Stimulated activated CD8-positive, alpha-beta memory T cell treated with anti-CD3 and anti-CD28 coated beads, Interleukin-15, amount 100 ng/mL, for 1 hour (primary cell): ENCODE measurements at places on chromosomes 5 and 9.

GRCh38 chr9:37348917-37349316 lies 73.6 kb upstream of the GRHPR start:
- DNase-seq: no peak

DNA sequence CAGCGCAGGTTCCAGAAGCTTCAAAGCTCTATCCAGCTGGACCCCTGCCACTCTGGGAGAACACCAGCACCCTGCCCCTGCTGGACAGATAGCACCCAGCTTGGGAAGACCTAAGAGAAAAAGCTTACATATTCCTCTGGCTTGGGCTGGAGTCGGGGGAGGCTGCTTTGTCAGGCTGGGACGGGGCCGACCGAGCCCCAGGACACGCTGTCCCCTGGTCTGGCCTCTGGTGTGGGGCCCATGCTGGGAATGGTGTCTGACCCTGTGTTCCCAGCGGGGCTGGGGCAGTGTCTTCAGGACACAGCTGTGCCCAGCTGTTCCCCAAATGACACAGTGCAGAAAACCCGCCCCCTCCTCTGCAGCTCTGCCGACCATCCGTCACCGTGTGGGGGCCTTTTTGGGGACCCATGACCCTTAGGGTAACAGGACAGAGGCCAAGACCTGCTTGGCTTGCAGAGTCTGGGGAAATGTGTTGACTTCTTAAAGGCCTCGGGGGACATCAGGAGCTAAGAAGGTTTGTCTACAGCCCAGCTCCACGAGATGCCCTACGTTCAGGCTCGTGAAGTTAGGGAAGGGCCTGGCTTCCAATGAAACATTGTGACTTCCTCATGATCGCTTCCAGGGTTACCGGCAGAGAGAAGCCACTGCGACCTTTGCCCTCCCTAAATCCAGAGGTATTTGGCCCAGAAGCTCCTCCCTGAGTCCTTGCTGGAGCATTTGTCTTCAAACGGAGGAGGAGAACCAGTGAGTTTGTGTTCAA lies 20.4 kb upstream of the SLC2A6 start:
- DNase-seq: no peak

- no peak for DNase-seq
These were observed 29.3 kb upstream of the STOM start for GRCh38 chr9:121399126-121399882.

DNA sequence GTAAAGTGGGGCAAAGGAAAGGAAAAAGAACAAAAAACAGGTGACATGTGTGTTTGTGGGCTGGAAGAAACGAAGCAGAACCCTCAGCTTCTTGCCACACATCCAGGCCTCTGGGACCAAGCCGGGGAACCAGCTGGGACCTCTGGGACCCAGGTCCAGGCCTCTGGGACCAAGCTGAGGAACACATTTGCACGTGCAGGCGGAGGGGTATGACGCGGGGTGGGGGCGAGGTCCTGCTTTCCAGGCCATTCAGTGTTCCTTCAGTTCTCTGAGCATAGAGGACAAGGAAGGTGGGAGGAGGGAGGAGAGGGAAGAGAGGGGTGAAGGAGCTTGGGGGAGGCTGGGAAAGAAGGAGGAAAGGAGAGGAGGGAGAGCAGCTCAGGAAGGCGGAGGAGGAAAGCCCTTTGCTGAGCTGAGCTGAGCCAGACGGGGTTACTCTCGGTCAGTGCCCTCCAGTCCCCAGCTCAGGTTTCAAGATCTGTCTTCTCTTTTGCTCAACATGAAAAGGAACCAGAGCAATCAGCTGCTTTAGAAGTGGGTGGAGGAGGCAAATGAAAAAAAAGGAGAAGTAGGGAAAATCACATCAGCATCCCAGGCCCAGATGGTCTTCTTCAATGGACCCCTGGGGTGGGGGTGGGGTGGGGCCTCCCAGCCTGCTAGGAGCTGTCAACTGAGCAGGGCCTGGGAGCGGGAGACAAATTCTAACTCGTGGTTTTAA lies 59.1 kb downstream of the ABCA1 start:
- DNase-seq: no peak

DNA sequence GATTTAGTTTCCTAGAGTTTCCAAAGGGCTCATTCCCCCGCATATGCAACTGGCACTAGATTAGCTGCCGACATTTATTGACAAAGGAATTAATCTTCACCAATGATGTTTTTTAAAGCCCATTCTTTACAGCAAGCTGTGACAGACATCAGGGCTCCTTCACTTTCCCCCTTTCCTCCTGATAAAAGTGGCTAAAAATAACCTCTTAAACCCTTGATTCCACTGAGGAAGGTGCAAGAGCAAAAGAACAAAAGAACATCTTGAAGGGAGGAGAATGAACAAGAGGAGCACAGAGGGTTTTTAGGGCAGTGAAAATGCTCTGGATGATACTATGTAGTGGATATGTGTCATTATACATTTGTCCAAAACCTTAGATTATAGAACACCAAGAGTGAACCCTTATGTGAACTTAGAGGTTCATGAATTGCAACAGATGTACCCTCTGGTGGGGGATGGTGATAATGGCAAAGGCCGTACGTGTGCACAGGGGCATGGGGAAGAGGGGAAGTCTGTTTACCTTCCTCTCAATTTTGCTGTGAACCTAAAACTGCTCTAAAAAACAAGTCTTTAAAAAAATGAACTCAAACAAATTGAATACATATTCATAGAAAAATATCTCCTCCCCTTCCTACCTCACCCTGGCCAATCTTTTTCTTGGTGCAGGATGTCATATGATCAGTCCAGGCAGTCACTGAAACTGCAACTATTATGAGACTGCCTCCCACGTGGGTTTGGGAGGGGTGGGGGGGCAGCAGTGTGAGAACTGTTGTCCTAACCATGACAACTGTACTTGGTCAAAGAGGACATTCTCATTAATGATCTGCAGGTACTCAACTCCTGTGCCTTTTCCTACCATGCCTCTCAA lies 83.0 kb downstream of the MARCHF3 start:
- DNase-seq: no peak

DNA sequence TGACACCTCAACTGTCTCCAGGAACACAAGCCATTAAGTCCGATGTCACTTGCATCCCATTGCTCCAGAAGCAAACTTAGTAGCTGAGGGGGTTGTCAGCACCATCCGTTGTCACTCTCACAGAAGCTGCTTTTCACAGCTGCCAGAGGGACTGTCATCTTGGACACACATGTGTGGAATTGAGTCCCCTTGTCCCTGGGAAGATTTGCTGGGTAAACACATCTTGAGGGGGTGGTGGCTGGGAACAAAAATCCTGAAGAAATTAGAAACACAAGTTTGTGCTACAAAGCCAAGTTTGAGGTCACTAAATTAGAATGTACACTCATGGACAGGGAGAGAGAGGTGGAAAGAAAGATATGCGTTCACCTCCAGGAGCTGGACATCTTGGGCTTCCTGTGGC lies 55.2 kb upstream of the ADRA1B start:
- DNase-seq: no peak

- no peak for DNase-seq
These were observed 486.7 kb downstream of the RAB3C start for GRCh38 chr5:59069438-59070079.

- DNase-seq: no peak
These were observed 509.5 kb upstream of the PAPPA start for GRCh38 chr9:115643948-115644727.

DNA sequence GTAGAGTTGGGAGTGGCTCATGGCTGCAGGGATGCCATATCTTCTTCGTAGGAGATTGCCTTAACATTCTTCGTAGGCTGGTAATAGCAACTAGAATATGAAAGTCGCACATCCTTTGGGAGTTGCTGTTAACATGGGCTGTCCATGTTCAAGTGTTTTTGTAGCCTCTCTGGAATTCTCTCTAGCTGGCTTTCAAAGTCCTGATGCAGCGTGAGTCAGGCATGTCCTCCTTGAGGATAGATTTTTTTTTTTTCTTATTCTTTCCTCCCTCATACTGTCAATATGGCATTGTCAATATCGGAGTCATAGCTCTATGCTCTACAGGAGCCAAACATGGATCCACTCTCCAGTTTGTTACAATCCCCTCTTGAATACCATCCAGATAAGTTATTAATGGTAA lies 494.8 kb upstream of the WWC1 start:
- DNase-seq: no peak

GRCh38 chr5:71830681-71831539 lies 111.8 kb downstream of the CARTPT start:
- DNase-seq: no peak

DNA sequence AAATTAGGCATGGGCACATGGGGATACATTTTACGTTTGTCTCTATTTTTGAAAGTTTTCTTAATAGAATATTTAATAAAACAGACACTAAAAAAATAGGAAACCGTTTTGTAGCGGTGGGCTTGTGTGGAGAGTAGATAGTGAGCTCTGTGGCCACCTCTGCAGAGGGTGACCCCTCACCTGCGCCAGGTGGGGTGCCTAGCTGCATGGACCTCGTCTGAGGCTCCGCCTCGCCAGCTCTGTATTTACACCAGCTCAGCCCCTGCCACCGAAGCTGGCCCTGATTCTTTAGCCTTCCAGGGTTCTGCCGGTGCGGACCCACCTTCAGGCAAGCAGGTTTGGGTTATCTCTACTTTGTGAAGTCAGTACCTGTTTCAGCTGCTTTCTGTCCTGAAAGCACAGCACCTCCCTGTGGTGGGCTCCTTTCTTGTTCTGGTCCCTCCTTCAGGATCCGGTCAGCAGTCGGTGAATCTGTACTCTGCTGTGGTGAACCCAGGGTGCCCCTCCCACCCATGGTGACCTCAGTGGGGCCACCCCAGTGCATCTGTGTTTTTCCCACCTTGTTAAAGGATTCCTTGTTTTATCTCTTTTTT lies 105.2 kb upstream of the CACNA1B start:
- no peak for DNase-seq

GRCh38 chr5:11611011-11611410 lies 293.2 kb downstream of the CTNND2 start:
- no peak for DNase-seq

DNA sequence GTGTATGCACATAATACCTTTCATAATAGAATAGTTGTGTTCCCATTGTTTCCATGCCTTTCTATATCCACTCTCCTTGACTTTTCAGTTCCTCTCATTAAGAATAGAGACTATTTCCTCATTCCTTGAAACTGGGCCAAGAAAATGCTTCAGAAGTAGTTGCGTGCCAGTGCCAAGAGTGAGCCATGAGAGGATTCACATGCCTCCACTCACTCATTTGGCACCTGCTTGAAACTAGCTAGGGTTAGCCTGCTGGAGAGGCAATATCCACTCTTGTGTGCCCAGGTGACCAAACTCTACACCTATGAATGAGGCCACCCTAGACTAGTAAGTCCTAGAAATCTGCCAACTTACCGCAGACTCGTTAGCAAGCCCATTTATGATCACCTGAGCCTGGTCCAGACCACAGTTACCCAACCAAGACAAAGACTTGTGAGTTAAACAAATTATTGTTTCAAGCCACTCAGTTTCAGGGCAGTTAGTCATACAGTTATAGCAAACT lies 276.3 kb downstream of the EPB41L4A start:
- DNase-seq: no peak

- DNase-seq: no peak
These were observed 735.2 kb upstream of the DMAC1 start for GRCh38 chr9:8534828-8535227.
